ENCODE measurements at places on chromosomes 4 and X.
A peak's percentile ranks its signal among the peaks of the same experiment; 100 is the strongest.

DNA sequence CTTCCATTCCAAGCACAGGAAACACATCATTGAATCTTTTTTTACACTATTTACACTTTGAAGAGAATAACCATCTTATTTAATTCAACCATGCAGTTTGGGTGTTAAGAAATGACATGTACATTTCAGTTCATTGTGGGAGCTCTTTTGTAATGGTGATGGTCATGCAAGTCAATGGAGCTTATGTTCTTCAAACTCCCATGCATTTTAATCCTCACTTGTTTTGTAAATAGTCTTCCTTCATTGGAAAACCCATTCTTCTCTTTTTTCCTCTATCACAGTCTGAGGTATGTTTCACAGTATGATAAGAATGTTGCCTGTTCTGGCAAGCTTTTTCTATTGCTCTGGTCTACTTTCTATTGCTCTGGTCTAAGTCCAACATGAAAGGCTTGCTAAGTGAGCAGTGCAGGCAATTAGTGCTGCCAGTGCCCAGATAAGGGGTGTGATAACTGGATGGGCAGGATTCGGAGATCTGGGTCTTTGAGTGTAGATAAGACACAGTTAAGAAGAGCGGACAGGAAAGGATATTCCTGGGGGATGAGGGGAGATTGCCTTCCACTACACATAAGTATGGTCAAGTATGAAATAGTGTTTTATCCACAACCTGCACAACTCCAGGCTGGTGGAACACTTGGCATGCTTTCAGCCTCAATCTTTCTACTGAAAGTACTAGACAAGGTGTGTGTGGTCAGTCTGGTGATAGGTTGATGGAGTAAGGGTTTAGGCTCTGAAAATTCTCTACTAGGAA, 17.1 kb downstream of the AFP start:
- no peak for DNase-seq

DNA sequence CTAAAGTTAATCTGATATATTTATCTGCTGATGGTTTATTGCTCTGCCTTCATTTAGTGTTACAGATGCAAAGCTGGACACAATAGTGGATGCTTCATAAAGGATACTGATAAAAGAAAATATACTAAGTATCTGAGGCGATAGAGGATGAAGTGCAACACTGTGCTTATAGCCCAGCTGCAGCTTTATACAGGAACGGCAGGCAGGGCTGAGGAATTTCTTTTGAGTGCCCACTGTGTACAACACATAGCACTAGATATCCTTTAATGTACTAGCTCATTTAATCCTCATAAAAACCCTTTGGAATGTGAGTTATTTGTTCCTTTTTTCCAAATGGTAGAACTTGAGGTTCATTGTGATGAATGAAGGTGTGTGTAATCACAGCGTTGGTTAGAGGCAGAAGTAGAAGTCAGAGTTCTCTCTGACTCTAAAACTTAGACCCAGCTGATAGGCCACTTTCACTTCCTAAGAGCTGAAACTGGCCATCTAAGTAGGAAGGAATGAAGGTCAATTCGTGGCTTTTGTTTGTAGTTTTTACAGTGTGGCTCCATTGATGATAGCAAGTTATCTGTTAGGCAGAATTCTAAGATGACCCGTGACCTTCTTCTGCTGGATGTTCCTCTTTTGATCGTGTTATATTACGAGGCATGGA, 138.0 kb downstream of the VEGFC start:
- DNase-seq = no peak

GRCh38 chr4:151806511-151806927, 45.7 kb upstream of the GATB start:
- DNase-seq = no peak

DNA sequence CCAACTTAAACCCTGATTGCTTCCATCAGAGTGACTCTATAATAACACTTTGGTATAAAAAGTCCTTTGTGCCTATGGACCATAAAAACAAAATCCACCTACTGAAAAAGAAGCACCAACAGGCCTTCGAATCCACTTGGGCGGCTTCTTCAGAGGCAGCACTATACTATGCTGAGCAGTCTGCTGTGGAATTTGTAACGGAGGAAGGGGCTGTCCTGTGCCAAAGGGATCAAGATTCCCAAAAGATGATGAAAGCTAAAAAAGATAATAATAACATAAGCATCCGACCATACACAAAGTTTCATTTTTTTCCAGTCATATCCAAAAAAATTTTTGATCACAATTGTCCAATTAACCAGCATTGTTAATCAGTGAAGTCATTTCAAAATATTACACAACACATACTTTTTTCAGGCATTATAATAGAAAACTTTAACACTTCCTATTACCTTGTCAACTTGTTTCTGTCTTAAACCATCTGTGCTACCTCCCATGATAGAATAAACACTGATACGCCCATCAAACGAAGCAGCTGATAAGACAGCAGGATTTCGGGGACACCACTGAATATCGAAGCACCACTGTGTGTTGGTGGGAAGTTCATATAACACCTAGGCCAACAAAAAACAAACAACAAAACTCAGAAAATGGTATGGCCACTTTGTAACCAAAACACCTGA, 24.1 kb downstream of the SEC31A start:
- DNase-seq = no peak

GRCh38 chr4:56531149-56531770, 25.7 kb downstream of the ARL9 start:
- DNase-seq = no peak

DNA sequence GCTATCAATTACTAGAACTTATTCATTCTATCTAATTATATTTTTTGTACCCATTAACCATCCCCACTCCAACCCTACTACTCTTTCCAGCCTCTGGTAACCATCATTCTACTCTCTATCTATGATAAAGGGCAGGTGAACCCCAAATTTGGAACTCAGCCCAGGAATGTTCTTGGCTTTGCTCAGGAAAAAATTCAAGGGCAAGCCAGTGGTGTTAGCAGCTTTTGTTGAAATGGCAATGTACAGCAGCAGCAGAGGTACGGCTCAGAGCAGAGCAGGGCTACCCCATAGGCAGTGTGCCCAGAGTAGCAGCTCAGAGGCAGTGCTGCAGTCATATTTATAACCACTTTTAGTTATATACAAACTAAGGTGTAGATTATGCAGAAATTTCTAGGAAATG, 138.2 kb downstream of the RNF150 start:
- DNase-seq = no peak

DNA sequence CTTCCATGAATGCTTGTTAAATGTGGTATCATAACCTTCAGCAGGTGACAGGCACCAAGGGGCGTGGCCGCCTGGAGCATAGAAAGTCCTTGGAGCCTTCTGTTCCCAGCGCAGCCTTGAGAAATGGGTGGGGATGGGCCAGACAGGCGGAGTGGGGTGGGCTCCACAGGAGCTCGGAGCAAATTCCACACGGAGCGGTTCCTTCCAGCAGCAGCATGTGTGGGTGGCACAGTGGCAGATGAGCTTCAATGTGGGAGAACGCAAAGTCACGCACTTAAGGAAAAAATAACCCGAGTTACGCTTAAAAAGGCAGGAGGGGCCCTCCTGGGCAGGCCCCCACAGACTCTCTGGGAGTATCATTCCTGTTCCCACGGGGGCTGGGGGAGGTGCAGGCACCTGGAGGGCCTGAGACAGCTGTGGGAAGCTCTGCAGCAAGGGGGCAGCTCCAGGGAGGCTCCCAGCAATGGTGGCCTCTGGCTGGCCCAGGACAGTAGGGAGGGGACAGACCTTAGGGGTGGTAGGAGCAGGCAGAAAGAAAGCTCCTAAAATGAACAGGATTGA, 15.3 kb downstream of the TMEM271 start:
- no peak for DNase-seq

DNA sequence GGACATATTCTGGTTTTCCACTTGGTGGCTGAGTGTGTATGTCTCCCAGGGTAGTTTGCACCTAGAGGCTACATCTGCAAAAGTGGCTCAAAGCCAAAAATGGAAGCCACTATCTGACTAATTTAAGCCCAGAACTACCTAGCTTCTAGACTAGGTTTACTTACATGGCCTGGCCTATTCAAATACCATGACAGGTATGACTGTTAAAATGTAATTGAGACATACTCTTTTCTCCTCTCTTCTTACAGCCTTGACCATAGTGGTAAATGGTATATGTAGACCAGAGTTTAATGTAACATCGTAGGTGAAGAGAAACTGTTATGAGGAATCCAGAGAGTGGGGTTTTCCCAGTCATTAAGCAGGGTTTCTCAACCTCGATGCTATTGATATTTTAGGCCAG, 2.6 kb upstream of the TRPC5 start:
- DNase-seq = no peak

GRCh38 chrX:40245488-40246071, 147.8 kb upstream of the BCOR start:
- DNase-seq = peak; percentile 28

GRCh38 chrX:30779453-30780030, 109.5 kb downstream of the TAB3 start:
- no peak for DNase-seq

GRCh38 chrX:71616672-71617529, 1.4 kb downstream of the CXCR3 start:
- DNase-seq = no peak

DNA sequence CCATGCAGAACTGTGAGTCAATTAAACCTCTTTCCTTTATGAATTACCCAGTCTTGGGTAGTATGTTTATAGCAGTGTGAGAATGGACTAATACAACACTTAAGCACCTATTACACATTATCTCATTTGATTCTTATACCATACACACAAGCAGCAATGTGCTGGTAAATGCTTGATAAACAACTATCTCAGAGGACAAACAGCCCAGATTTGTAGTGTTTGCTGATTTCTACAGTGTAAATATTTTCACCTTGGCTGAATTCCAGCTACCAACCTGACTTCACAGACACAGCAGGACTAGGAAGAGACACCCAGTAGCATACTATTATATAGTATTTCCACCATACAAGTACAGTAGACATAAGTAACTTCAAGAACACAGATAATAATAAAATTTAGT, 406.5 kb upstream of the CNKSR2 start:
- DNase-seq = no peak

GRCh38 chrX:30568136-30568535, 9.4 kb downstream of the TASL start:
- DNase-seq = peak; percentile 22

DNA sequence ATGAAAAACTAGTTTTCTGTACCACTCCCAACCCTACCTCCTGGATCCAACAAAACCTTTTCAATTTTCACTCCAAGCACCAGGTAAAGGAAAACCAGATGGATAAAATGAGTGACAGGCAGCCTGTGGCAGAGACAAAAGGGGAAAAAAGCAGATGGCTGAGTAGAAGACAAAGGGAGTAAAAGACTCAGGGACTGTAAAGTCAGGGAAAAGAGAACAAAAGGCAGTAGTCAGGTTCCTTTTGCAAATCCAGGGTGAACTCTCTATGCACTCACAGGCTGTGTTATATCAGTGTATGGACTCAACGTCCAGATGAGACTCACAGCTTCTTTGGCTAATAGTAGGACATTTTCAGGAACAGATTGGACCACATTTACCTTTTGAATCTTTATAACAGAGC, 54.2 kb downstream of the QRFPR start:
- no peak for DNase-seq

GRCh38 chr4:153204247-153204671, at the start of gene TRIM2:
Gene TRIM2 (plus strand): TSS chr4:153204443. CDS start chr4:153204531, 88 bp downstream.
- peak; percentile 31 for DNase-seq

- peak; percentile 45 for DNase-seq
These were observed 16.1 kb downstream of the NKX3-2 start for GRCh38 chr4:13527981-13528820.

DNA sequence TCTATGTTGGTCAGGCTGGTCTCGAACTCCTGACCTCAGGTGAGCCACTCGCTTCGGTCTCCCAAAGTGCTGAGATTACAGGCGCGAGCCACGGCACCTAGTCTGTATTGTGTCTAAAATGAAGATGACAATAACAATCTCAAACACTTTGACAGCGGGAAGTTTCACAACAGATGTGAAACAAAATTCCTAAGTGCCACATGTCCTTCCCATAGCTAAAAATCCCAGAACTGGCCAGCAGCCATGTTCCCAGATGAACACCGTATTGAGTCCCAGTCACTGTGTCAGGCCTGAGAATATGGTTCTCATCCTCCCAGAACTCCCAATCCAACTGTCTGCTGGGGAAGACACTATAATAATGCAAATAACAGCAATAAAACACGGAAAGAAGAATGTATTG, 16.4 kb upstream of the KLHL8 start:
- no peak for DNase-seq

GRCh38 chr4:159281771-159282170, 178.9 kb downstream of the RAPGEF2 start:
- DNase-seq = no peak

DNA sequence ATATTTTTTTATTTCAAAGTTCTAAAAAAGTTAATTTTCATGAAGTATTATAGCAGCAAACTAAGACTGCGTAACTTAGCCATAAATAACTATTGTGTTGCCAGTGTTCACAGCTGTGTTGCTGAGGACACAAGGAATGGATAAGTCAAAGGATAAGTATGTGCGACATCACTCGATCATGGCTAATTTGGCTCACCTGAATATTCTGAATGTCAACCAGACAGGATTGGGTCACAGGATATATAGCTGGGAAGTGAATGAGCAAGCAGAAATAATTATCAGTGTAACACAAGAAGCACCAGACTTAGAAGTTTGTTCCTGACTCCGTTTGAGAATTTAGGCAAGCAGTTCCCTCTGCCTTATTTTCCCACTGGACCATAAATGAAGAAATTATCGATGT, 33.9 kb downstream of the PRDM8 start:
- DNase-seq = no peak

DNA sequence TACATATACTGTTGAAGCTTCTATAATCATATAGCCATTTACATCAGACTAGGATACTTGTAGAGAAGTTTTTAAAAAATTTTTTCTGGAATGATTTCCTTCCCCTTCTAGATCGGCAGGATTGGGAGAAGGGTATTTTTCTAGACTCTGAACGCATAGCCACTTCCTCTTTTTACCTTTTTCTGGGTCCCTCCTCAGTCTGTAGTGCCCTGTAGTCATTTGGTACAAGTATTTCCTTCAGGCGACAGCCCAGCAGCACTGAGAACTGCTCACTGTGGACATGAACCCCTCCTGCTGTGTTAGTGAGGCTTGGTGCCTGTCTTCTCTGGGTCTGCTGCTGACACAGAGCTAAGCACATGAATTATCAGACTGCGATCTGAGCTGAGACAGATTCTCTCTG, 255.4 kb downstream of the ARHGAP10 start:
- peak; percentile 30 for DNase-seq

- no peak for DNase-seq
These were observed 138.6 kb downstream of the HS6ST2 start for GRCh38 chrX:132819711-132820264.

GRCh38 chr4:38381788-38382187, 282.2 kb upstream of the KLF3 start:
- DNase-seq = no peak

- DNase-seq = no peak
These were observed 397.0 kb downstream of the GPAT3 start for GRCh38 chr4:83932750-83933391.

GRCh38 chr4:44544158-44544557, 95.5 kb upstream of the KCTD8 start:
- no peak for DNase-seq

GRCh38 chrX:38896724-38897298, 95.6 kb downstream of the MID1IP1 start:
- no peak for DNase-seq

- no peak for DNase-seq
These were observed 110.5 kb downstream of the KDR start for GRCh38 chr4:55014876-55015275.

GRCh38 chr4:121122661-121123060, 41.5 kb downstream of the TNIP3 start:
- DNase-seq = no peak

- peak; percentile 3 for DNase-seq
These were observed 188.6 kb downstream of the COMMD8 start for GRCh38 chr4:47274901-47275300.

GRCh38 chr4:120524237-120524636, 398.3 kb downstream of the PRDM5 start:
- no peak for DNase-seq

Data from hematopoietic multipotent progenitor cell treated with erythropoietin and hydrocortisone succinate and interleukin-3 and kit ligand, for 4 days (in vitro differentiated cells).